ENCODE measurements at places on chromosomes 2 and 18.

DNA sequence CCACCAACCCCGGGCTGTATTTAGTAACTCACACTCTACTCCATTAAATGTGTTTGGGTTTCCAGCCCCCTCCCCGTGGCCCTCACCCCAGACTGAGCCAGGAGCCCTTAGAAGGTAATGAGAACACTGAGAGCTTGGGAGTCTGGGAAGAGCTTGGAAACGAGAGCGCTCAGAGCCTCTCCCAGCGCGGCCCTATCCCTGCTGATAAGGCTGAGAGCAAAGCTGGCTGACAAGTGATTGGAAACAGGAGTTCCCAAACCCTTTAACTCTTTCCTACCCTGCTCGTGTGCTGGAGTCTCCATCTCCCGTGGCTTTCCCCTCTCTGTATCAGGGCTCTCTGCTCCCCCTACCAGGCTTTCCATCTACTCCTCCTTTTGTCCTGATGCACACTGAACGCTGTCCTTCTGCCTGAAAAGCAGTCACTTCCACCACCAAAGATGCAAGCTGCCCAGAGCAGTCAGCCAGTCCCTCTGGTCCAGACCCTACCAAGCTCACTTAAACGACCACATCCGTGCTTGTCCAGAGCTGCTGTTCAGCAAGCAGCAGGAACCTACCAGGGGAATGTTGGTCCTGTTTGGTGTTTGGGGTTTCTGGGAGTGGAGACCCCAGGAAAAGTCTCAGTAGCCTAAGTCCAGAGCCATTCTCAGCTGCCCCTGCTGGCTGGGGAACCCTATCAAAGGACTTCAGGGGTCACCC, 100.0 kb upstream of the PKDCC start:
- DNase-seq = peak; percentile 36

DNA sequence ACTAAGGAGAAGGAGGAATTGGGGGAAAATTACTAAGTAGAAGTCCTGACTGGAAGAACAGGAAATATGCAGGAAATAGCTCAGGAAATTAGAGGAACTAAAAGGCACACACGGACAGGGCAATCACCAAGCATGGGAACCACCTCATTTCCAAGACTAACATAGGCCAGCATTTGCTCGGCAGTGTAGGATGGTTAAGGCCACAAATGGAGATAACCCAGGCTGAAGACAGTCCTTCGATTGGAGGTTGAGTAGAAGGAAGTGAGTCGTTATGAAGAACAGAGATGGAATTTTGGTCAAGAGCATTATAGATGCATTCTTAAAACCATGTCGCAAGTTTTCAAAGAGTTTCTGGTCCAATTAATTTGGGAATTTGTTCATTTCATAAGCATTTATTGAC, 401.4 kb downstream of the ALK start:
- DNase-seq = no peak

GRCh38 chr2:240358080-240358479, 77.4 kb upstream of the GPC1 start:
- DNase-seq = no peak

DNA sequence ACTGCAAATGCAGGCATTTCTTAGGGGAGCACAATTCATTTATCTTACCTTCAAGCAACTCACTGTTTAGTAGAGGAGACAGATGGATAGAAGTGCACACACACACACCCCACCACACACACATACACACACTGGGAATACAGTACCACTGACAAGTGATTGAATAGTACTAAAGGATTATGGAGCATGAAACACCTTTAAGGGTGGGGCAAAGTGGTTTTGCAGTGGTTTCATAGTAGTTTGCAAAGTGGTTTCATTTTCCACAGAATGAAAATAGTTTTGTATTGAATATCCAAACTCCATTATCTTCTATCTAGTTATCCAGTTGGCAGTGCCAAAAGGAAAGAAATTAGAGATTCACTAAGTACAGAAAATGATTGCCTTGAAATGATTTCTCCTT, 18.9 kb downstream of the KIF5C start:
- DNase-seq = no peak

GRCh38 chr2:176622792-176623191, 353.6 kb downstream of the MTX2 start:
- no peak for DNase-seq

DNA sequence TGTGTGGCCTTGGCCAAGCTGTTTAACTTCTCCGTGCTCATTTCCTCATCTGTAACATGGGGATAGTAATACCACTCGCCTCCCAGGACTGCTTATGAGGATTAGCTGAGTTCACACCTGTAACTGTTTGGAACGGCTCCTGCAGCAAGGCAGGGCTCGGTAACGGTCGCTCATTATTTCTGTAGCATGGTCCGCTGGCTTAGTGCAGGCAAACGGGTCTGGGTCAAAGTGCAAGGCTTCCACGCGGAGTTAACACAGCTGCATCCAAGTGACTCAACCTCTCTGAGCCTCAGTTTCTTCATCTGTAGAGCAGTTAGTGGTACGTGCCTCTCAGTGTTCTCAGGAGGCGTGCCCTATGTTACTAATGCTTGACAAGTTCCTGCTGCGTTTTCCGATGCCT, 94.3 kb upstream of the YWHAQ start:
- no peak for DNase-seq

- no peak for DNase-seq
Measured at GRCh38 chr2:196318517-196319377, 147.4 kb upstream of the STK17B start.

- DNase-seq = no peak
Measured at GRCh38 chr18:30439174-30439573, 603.4 kb downstream of the DSC3 start.

GRCh38 chr2:13628122-13628521, 911.4 kb downstream of the TRIB2 start:
- DNase-seq = no peak

GRCh38 chr2:58923869-58924268, 682.7 kb upstream of the FANCL start:
- DNase-seq = no peak

DNA sequence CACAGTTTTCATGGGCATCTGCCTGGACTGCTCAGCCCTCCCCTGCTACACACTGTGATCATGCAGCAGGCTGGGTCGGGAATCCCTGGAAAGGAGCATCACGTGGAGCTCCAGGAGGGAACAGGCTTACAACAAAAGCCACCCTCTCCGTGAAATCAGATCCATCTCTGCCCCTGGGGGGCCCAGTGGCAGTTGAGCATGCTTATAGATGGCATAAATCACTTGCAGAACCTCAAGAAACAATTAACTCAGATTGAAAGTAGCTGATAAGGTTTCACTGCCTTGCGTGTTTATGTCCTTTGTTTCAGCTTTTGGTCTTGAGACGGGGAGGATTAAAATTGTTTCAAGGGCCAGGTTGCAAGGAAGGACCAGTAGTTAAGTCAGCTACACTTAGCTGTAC, 354.8 kb upstream of the MEIS1 start:
- DNase-seq = no peak

- DNase-seq = no peak
Measured at GRCh38 chr2:160062292-160063005, at the start of gene PLA2R1. TSS of gene PLA2R1 (minus strand) at chr2:160062615. CDS start at chr2:160062403, 212 bp downstream.

GRCh38 chr2:232333361-232334135, 45.0 kb upstream of the ALPP start:
- DNase-seq = peak; percentile 52

GRCh38 chr2:229454934-229455631, 184.0 kb upstream of the PID1 start:
- no peak for DNase-seq

- DNase-seq = no peak
Measured at GRCh38 chr2:212726403-212726802, 187.8 kb upstream of the ERBB4 start.

All from WERI-Rb-1 (cell line).